ENCODE measurements at places on chromosomes 16 and 17.
A peak's percentile ranks its signal among the peaks of the same experiment; 100 is the strongest.

DNA sequence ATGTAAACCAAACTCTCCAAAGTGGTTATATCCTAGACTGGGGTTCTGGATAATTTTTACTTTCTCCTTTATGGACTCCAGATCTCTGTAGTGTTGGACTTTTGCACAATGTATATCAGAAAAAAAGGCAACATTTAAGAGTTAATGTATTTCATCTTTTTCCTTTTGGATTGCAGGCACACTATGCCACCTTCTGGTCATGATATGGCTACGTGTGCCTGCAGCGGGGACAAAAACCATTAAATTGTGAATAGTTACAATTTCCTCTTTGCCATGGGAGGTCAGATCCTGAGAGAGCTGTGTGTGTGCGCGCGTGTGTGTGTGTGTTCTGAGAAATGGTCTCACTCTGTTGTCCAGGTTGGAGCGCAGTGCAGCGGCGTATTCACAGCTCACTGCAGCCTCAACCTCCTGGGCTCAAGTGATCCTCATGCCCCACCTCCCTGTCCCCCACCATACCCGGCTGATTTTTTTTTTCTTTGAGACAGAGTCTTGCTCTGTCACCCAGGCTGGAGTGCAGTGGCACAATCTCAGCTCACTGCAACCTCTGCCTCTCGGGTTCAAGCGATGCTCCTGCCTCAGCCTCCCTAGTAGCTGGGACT lies 4.3 kb upstream of the SGF29 start:
- DNase-seq = peak; percentile 82

DNA sequence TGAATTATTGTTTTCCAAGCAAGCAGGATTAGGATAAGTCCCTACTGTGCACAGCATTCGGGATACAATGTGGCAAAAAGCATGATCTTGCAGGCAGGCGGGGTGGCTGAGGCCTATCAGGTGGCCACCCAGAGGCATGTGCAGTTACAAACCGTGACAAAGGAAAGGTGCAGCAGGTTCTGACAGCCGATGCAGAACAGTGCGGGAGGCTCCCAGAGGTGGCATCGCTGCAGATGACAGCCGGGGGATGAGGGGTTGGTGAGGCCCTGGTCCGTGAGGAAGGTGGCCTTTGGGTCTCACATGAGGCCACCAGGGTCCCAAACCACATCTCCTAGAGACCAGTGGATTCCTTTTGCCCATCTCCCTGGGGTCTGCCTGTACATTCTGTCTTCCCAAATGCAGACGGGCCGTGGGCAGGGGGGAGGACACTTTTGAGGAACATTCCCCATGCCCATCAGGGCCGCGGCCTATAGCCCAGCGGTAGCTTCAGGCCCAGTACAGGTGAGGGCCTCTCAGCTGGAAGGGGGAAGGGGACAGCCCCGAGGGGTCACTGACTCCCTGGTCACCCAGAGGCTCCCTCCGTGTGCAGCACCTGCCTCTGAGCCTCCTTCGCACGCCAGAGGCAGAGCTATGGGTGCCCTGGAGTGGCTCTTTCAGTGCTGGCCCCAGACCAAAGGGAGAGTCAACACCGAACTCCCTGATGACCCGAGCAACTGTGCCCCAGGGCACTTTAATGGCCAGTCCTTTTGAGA lies 85.1 kb downstream of the SOCS1 start:
- no peak for DNase-seq

DNA sequence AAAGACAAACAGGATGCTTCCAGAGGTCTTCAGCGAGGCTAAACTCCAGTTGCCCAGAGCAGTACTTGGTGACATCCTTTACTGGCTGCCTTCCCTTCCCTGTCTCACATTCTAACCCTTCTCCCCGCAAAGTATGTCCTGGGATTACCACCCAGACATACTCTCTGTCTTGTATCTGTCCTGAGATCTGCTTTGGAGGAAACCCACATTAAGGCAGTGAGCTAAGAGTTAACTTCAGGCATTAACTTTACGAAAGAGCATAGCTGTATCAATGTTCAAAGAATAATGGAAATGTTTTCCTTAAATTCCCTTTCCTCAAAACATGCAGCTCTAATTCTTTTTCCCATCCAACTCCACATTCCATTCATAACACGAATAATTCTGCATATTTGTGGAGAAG lies 385.2 kb downstream of the NPIPA8 start:
- DNase-seq = no peak

GRCh38 chr16:69775563-69775962 lies 13.4 kb downstream of the WWP2 start:
- peak; percentile 34 for DNase-seq

DNA sequence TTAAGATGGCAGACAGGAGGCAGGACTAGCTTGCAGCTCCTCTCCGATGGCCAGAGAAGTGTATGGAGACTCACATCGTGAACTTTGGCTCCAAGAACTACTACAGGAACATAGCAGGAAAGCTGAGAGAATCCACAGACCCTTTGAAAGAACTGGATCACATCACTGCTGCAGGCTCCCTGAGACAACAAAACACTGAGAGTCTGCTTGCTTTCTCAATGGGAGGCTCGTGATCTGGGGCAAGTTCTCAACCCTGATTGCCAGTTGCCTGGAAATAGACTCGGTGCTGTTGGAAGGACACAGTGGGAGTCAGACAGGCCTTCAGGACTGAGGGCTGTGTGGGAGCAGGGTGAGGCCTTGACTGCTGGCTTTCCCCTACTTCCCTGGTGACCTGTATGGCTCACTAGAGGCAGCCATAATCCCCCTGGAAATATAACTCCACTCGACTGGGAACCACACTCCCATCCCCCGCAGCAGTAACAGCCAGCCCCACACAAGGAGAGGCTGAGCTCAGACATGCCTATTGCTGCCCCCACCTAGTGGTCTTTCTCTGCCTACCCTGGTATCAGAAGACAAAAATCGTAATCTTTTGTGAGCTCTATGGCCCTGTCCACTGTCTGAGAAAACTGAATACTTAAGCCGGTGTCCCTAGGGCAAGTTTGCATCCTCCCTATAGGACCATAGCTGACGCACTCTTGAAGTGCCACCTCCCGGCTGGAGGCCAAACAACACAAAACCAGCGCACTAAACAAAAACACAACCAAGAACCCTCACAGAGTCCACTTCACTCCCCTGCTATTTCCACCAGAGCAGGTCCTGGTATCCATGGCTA lies 238.4 kb downstream of the CEP112 start:
- no peak for DNase-seq

- DNase-seq = peak; percentile 84
Measured at GRCh38 chr17:5419959-5420653, at the start of gene RPAIN. RPAIN (plus strand) TSS chr17:5420182; CDS start chr17:5420211, 29 bp downstream.

GRCh38 chr16:48636521-48636920 lies 26.5 kb upstream of the N4BP1 start:
- DNase-seq = no peak

DNA sequence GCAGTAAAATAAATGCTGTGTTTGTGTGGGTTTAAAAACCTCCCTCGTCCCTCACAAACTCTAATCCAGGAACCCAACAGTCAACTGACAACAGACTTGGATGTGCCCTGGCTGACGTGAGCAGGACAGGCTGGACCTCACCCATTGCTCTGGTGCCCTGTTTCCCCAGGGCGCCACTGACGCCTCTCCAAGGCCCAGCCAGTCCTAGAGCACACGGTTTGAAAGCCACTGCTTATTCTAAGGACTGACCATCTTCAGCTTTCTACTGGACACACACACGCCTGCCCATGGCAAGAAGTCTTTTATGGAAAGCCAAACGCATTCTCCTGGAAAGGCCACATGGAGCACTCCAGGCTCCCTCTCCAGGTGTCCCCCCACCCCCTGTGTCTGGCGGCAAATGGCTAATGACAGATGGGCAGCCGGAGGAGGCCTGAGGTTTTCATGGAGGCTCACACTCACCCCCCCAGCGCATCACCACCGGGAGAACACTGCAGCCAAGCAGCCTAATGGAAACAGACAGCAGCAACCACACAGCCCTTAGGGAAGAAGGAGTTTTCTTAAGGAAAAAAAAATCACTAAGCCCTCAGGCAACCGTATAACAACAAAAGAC lies 319.2 kb downstream of the SOX9 start:
- no peak for DNase-seq

- no peak for DNase-seq
Measured at GRCh38 chr17:9174779-9175574, 153.7 kb downstream of the NTN1 start.

DNA sequence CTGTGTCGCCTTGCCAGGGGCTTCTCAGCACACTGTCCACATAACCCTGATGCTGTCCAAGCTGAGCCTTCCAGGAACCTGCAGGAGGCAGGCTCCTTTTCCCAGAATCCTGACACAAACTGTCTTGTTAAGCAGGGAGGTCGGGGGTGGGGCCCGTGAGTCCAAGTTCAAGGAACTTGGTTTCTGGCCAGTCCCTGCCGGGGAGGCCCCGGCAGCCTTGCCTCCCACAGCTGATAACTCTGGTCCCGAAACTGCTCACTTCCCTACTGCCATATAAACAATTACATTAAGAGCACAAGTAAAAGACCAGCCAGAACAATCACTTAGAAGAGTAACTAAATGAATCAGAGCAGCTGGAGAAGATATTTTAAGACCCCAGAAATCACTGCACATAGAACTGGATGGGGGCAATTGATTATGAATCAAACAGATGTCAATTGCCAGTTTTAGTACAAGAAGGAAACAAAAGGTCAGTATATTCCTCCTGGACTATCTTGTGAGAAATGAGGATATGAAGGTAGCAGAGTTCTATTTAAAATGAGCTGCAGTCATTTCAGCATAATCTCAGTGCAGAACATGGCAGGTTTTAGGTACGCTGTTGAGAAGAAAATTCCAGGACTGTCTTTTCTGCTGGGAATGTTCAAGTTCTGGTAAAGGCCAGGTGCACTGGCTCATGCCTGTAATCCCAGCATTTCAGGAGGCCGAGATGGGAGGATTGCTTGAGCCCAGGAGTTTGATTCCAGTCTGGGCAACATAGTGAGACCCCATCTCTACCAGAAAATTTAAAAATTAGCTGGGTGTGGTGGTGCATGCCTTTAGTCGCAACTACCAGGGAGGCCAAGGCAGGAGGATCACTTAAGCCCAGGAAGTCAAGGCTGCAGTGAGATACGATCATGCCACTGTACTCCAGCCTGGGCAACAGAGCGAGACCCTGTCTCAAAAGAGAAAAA lies 169.8 kb downstream of the PITPNC1 start:
- DNase-seq = peak; percentile 81

- DNase-seq = no peak
Measured at GRCh38 chr16:66414891-66415290, 12.2 kb upstream of the BEAN1 start.

- DNase-seq = no peak
Measured at GRCh38 chr16:23269248-23269953, 32.7 kb upstream of the SCNN1B start.

GRCh38 chr17:21376081-21376758 lies at the start of gene KCNJ12:
KCNJ12 (plus strand) TSS chr17:21376357; CDS start chr17:21415343, 38,986 bp downstream.
- no peak for DNase-seq

DNA sequence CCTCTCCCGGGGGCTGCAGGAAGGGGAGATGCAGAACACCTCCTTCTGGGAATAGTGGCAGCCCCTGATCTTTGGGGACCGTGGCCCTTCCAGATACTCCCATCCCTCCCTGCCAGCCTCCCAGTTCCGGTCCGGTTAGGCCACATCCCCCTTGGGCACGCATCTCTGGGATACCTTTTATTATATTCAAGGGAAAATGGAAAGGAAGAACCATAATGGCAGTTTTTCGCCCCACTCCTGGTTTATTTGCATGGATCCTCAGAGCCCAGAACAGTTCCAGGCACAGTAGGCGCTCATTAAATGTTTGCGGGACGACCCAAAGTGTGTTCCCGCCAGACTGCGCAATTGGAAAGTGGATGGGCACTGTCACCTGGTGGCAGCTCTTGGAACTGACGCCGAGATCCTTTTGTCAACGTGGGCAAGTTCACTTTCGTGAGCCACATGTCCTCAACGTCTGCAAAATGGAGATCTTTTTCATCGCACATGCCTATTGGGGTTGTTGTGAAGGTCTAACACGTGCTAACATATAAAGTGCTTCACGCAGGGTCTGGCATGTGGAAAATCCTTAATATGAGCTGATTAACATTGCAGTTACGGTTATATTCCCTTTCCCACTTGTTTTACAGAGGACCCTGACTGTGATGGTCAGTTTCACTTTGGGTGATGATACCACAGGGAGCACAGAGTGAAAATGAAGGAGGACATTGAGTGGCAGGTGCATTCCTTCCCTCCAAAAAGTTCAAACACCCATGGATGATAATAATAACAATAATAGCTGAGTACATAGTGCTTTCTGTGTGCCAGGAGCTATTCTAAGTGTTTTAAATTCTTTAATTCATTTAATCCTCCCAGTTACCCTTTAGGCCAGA lies 1.7 kb upstream of the GPRC5B start:
- DNase-seq = peak; percentile 84

GRCh38 chr17:8709006-8709405 lies 35.6 kb downstream of the CCDC42 start:
- DNase-seq = no peak

DNA sequence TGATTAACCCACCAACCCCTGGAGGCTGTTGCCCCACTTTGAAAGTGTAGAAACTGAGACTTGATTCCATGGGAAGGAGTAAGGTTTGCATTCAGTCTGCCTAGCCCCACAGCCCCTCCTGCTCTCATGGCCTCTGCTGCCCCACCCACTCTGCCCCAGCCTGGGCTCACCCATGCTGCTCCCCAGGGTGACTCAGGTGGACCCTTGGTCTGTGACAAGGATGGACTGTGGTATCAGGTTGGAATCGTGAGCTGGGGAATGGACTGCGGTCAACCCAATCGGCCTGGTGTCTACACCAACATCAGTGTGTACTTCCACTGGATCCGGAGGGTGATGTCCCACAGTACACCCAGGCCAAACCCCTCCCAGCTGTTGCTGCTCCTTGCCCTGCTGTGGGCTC lies 6.5 kb downstream of the PRSS41 start:
- DNase-seq = no peak

- DNase-seq = no peak
Measured at GRCh38 chr17:29032013-29032856, 10.7 kb upstream of the PIPOX start.

DNA sequence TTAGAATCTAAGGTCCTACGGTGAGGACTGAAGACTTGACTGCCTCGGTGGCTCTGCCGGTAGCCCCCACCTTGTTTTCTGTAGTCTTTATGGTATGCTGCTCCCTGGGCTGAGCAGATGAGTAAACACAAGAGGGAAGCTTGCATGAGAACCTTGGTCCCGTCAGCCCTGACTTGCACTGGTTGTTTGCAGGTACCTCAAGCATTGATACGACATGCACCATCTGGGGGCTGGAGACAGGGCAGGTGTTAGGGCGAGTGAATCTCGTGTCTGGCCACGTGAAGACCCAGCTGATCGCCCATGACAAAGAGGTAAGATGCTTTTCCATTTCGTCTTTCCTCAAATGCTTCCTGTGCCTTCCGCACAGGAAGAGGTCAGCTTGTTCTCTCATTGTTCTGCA lies 21.1 kb upstream of the TACO1 start:
- DNase-seq = no peak

- DNase-seq = no peak
Measured at GRCh38 chr17:47708864-47709541, 15.0 kb downstream of the TBKBP1 start.
